ENCODE measurements at places on chromosomes 3 and 15.

DNA sequence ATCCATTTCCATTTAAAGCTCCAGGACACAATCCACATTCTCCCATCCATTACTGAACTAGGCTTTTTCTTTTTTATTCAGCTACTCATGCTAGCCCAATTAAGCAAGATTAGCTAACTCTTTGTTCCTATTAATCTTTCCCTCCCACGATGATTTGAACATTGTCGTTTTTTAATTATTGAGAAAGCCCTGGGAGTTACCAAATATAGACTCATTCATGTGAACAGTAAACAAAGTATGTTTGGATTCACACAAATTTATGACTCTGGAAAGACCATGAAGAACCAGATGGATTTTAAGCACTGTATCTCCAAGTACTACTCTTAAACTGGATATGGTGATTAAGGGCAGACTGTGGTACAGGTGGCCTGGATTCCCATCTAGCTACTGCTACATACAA is 82.2 kb downstream of the STRIT1 start:
- no peak for DNase-seq

- DNase-seq: no peak
These were observed 49.4 kb downstream of the TGM4 start for GRCh38 chr3:44923632-44924456.

DNA sequence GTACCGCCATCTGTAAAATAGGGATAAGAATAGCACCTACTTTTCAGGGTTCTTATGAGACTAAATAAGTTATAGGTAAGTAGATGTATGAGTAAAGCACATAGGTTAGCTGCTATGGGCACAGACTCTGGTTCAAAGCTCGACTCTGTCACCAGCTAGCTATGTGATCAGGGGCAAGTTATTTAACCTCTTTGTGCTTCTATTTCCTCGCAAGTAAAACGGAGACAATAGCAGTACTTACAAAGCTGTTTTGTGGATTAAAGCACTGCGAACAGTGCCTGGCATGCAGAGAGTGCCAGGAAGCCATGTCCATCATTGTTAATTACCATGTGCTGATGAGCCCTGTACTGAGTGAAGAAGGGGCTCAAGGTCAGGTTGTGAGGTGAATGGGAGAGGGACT is 1.9 kb downstream of the LAMP3 start:
- no peak for DNase-seq

- DNase-seq: no peak
These were observed 267.3 kb upstream of the LRRFIP2 start for GRCh38 chr3:37441689-37442088.

GRCh38 chr3:56125358-56126005 is 342.8 kb downstream of the ERC2 start:
- no peak for DNase-seq

DNA sequence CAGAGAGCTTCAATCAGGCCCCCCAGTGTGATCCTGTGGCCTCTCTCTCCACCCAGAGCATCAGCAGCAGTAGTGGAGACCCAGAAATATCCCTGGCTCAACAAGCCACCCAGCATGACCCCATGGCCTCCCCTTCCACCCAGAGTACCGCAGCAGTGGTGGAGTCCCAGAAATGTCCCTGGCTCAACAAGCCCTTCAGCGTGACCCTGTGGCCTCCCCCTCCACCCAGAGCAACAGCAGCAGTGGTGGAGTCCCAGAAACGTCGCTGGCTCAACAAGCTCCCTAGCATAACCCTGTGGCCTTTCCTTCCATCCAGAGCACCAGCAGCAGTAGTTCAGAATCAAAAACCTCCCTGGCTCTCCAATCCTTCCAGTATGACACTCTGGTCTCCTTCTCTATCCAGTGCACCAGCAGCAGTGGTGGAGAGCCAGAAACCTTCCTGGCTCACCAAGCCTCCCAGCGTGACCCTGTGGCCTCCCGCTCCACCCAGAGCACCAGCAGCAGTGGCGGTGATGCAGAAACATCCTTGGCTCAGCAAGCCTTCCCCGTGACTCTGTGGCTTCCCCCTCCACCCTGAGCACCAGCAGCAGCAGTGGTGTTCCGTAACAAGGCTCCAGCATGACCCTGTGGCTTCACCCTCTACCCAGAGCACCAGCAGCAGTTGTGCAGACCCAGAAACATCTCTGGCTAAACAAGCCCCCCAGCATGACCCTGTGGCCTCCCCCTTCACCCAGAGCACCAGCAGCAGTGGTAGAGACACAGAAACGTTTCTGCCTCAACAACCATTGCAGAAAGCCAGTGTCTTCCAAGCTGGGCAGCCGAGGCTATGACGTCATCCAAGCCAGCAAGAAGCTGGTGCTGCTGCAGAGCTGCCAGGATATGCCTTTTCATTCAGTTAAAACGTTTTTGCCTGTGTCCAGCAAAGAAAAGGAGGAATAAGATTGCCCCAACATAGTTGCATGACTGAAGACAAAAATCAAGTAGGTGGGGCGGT is 61.3 kb upstream of the TAMM41 start:
- DNase-seq: no peak

GRCh38 chr3:37955918-37956707 is 34.5 kb upstream of the VILL start:
- no peak for DNase-seq

GRCh38 chr15:64780600-64781156 is 5.3 kb upstream of the RBPMS2 start:
- no peak for DNase-seq

GRCh38 chr3:195079636-195080035 is 191.3 kb downstream of the XXYLT1 start:
- DNase-seq: no peak

GRCh38 chr3:177385831-177386301 is 188.6 kb upstream of the TBL1XR1 start:
- DNase-seq: no peak

DNA sequence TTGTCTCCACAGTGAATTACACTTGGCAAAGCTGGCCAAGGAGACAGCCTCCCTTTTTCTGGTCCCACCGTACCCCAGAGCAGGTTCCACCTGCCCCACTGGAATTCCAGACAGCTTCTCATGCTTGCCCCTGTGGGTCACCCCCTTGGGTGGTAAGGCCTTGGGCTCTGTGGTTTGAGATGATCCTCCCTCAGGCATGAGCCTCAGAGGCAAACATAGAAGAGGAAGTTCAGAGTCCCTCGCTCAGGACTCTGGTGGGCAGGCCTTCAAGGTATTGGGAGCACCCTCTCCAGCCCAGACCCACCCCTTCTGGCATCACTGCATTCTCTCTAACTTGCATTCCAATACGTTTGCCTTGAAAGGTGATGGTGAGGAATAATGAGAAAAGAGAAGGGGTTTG is 17.6 kb upstream of the UBA7 start:
- DNase-seq: no peak

GRCh38 chr3:32499585-32499984 is 3.1 kb downstream of the CMTM6 start:
- no peak for DNase-seq

DNA sequence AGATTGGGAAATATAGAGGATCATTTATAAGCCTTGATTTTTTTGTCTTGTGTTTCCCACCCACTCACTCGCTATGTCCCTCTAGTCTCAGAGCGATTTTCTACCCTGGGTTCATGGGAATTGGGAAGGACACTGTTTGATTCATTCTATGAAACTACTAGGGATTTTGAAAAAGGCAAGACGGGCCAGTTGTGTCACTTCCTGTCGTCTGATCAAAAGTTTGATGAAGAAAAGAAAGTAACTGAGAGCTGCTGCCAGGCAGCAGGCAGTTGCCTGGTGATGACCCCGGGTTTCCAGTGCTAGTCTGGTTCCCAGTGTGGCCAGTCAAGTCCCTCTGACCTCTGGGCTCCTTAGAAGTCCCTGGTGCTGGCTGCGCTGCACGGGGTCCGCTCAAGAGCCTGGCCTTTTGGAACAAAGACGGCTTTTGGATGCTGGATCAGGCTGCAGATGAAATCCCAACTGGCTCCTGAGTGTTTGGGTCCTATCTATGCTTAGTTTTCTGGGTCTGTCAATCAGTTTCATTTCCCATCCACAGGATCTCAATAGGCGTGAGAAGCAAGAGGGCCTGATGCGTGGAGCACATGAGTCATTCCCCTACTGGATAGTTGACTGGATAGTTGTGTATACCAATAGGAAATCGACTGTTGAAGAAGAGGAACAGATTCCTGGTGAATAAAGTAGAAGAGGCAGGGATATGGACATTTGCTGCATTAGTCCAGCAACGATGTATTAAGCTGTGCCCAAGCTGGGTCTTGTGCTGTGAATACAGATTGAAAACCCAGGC is 89.7 kb downstream of the EEFSEC start:
- DNase-seq: peak; percentile 11

- peak; percentile 24 for DNase-seq
These were observed 420.3 kb upstream of the CFAP20DC start for GRCh38 chr3:59469948-59470723.

DNA sequence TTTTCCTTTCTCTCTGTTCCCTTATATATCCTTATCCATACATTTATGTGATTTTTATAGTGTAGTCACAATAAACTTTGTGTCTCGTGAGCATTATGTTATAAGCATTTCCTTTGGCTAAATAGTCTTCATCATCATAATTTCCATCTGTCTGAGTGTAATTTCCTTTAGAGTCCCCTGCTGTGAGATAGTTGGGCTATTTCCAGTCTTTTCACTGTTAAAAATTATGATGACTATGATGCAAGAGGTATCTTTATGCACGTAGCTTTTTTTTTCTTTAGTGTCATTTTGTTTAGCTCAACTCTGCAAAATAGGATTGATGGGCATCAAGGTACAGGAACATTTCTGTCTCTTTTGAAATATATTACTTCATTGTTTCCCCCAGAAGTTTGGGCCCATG is 26.9 kb upstream of the CA12 start:
- no peak for DNase-seq

- DNase-seq: no peak
These were observed 465 bp downstream of the RUVBL1 start for GRCh38 chr3:128123156-128123537.

DNA sequence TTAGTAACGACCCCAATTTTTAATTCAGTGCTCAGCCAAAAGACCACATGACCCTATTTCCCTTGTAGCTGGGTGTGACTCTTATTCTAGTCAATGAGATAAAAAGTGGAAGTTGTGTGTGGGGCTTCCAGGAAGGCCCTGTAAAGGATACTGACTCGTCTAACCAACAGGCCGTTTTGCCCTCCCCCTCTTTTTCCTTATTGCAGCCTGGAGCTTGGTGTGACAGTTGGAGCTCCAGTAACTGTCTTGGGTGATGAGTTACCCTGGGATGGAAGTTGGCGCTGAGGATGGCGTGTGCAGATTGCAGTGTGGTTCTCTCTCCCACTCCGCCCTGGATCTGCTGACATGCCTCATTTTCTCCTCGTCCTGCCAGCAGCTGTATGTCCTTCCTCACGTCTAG is 209.3 kb upstream of the PROK2 start:
- DNase-seq: no peak

DNA sequence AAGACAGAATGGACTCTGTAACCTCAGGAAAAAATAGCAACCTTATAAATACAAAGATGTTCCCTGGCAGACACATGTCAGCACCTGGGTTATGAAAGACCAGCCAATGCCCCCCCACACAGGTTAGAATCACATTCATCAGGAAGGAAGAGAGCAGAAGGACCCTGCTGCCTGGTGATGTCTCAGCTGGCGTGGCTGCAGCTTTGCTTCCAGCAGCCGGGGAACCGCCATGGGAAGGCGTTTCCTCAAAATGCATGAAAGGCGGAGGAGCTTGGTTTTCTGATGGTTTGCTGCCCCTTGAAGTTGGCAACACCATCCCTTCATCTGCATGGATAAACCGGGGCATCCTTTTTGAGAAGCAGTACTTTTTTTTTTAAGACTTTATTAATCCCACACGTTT is 10.9 kb upstream of the NSMCE3 start:
- DNase-seq: no peak
